HT-29 (cell line): ENCODE measurements at places on chromosomes 2 and 18. TPM values are rescaled to one million over a fixed set of nuclear protein-coding genes. Genes with fewer than 3 reads are reported as not detected.

The CENPO gene
- total RNA-seq, result 24.2 and 30.8 TPM in 2 replicates

The TNP1 gene
- not detected in 2 replicates for total RNA-seq

The DPYSL5 gene
- not detected in 2 replicates for total RNA-seq

The ELOA2 gene
- total RNA-seq, result not detected in 2 replicates

The DES gene
- 0.63 TPM in 1 of 2 replicates, not detected in the other for total RNA-seq

The SLC39A10 gene
- total RNA-seq, result 7.6 and 10.3 TPM in 2 replicates

The VWA3B gene
- total RNA-seq, result not detected in 2 replicates

The XIRP2 gene
- total RNA-seq, result not detected in 2 replicates

DNA sequence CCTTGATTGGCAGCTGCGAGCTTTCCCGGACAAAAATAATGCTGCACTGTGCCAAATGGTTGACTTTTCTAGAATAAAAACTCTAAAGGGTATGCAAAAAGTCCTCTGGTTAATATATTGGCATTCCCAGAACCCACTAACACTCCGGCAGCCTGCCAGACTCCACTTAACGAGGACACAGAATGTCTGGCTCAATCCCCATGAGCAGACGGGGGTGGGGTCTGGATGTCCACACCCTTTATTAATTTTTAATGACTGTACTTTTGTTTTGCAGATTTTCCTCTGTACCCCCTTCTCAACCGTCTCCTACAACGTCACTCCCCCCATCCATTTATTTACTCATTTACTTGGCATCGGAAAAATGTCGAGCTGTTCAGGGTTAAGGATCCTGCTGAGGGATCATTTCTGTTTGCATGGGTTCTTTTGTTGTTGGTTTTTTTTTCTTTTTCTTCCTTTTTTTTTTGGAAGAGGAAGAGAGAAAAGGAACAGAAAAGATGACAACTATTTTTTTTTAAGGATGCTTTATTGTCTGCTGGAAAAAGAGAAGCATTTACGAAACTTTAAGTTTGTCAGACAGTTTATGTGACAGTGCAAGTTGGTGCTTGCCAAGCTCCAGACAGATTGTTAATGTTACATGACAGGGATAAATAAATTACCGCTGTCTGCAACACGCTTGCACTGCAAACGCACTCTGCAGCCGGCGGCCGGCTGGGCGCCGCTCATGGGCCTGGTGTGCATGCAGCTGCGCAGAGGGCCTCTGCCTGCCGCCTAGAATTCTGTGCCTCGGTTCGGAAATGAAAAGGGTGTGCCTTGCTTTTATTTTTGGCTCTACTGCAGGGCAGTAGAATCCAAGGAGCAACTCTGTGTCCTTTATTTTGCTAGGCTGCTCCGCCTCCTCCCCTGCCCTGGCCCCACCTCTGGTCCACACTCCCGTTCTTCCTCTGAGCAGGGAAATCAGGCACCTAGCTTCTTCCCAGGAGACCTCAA, 3.6 kb downstream of the LDLRAD4 start:
- no peak for DNase-seq

DNA sequence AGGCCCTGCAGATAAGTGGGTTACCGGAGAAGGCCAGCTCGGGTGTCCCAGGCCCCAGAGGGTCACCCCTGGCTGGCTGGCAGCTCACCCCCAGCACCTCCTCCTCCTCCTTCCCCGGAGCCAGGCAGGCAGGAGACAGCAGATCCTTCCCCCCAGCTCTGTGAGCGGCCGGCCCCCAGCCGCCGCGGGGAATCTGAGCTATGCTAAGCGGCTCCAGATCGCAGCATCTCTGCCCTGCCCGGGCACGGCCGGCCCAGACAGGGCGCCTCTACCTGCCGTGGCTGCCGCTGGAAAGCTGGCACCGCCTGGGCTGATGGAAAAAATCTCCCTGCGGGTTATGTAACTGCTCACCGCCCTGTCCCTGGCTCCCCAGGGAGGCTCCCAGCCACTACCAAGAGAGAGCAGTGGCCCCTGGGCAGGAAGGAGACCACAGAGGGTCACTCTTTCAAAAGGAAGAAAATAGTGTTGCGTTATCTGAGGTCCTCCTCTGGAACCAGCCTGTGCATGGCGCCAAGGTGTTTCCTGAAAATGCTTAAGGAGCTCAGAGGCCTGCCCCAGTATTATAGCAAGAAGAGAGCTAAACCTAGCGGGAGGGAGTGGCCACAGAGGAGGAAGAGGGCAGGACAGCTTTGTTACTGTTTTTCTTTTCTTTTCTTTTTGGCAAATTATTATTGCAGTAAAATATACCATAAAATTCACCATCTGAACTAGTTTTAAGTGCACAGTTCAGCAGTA, 179.0 kb downstream of the SMAD7 start:
- DNase-seq, result peak; percentile 37

- no peak for DNase-seq
Observed at GRCh38 chr2:220646424-220646823, 925.7 kb downstream of the EPHA4 start.

DNA sequence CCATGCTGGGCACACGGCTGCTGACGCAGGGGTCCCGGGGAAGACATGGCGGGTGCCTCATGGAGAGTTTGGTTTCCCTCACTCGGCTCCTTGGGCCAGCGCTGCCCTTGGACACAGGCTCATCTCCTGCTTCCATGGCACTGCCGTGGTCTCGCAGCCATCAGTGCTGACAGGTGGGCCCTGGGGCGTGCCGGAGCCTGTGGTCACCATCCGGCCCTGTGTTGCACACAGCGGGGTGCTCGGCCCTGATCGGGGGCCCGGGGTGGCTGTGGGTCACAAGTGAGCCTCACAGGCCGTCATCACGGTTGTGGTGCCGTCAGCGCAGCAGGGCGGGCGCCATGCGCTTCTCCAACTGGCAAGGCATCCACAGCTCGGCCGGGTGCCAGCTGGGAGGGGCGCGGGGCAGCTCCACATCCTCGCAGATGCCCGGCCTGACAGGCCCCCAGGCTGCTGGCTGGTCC, 582 bp downstream of the RTP5 start:
- DNase-seq, result no peak

GRCh38 chr18:65347446-65347845, 403.4 kb upstream of the CDH7 start:
- no peak for DNase-seq

DNA sequence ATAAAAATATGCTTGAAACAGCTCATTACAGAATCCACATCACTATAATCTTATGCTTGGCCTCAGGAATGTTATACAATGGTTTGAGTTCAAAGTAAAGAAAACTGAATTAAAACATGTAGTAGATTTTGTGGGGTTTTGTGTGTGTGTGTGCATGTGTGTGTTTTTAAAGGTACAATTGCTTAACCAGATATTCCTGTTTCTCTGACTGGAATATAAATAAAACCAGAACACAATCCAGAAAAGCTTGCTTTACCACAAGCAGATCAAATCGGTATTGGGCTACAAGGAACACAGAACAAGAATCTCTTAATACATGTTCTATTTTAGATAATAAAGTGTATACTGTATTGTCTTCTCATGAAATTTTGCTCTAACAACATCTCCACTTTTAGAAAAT, 110.0 kb downstream of the TMEM247 start:
- no peak for DNase-seq

- no peak for DNase-seq
Observed at GRCh38 chr2:9958057-9958456, 6.6 kb downstream of the GRHL1 start.

DNA sequence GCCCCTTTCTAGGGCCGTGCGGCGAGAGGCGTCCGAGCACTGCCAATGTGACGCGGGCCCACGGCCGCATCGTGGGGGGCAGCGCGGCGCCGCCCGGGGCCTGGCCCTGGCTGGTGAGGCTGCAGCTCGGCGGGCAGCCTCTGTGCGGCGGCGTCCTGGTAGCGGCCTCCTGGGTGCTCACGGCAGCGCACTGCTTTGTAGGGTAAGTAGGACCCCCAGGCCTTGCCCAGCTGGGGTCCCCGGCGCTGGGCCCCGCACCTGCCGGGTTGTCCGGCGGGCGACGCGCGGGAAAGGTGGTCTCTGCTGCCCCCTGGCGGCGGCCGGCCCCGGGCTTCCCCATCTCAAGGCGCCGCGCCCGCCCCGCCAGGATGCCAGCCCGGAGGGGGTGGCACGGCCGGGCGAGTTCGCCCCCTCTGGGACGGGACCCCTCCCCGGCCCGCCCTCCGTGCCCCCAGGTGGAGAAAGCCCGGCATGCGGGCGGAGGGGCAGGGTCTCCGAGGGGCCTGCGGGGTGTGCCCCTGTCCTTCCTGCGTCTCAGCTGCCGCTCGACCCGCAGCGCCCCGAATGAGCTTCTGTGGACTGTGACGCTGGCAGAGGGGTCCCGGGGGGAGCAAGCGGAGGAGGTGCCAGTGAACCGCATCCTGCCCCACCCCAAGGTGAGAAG, 1.9 kb downstream of the PRSS56 start:
- DNase-seq, result peak; percentile 44

- no peak for DNase-seq
Observed at GRCh38 chr2:6917761-6918421, 679 bp downstream of the RNF144A start.

DNA sequence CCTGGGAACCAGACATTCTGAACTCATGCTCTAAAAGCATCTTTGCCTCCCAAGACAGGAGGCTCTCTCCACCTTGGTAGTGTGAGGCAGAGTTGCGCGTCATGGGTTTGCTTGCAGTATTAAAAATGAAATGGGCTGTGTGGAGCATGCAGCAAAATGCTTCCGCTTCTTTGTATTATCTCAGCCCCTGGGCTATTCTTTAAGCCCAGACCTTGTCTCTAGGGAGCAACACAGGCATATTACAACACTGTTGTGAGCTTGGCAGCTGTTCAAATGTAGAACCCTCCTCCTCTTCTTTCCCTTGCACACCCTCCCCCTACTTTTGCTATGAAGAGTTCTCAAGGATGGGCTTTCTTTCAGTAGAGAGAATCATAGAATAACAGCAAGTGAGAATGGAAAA, 185.1 kb upstream of the LHCGR start:
- DNase-seq, result no peak

DNA sequence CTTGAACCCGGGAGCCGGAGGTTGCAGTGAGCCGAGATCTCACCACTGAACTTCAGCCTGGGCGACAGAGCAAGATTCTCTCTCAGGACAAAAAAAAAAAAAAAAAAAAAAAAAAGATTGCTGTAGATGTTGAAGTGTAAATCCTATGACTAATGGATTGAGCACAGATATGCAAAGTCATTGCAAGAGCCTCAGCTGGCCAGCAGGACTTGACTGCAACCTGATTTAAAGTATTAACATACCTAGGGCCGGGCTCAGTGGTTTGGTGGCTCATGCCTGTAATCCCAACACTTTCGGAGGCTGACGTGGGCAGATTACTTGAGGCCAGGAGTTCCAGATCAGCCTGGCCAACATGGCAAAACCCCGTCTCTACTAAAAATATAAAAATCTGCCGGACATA, 103.4 kb upstream of the MSH2 start:
- no peak for DNase-seq

GRCh38 chr18:45562567-45563479, 52.5 kb upstream of the SLC14A2 start:
- no peak for DNase-seq

DNA sequence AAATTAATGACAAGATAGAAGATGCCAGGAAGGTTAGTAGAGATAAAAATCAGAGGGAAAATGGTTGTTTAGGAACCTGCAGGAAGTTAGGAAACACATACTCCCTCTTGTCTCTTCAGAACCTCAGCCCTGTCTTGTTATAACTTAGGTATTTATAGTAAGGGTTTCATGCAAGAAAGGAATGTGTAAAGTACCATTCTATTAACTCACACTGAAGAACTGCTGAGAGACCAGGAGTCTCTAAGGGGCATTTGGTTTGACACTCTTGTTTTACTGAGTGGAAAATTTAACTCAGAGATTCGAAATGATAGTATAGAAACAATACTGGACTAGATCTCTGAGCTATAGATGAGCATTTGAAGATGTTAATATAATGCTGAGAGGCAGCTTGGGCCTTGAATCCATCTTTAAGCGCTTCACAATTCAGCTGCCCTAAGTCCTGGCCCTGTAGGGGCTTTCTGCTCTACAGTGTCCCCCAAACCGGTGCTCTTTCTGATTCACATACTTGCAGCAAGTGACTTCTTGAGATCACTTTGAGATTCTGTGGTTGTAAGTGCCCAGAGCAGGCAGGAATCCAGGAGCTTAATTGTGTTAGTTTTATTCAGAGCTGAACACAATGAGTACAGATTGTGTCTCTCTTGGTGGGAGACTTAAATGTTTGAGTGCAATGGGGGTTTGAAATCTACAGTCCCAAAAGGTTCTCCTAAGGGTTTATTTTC, 235.0 kb upstream of the RGPD4 start:
- no peak for DNase-seq

- DNase-seq, result peak; percentile 26
Observed at GRCh38 chr2:200592406-200593075, 6.7 kb downstream of the AOX1 start.

DNA sequence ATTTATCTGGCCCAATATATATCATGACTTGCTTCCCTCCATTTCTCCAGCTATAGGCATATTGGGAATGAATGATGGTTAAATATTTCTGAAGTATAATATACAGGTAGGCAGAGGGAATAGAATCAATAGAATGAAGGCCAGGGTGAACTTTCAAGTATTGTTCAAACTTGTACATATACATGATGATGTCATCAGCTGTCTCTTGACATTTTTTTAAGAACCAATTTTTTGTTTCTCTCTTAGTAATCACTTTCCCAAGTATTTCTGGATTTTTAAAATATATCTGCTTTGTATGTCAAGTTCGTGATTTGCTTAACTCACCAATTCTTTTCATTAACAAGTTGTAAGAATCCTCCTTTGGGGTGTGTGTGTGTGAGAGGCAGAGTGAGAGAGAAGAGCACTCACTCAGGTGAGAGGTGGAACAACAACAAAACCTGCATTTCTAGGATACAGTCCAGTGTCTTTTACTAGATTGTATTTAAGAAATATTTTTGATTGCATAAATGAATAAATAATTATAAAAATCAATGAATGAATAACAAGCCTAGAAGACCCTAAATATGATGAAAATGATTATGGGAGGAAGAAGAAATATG, 1239.1 kb downstream of the LRP1B start:
- DNase-seq, result no peak

DNA sequence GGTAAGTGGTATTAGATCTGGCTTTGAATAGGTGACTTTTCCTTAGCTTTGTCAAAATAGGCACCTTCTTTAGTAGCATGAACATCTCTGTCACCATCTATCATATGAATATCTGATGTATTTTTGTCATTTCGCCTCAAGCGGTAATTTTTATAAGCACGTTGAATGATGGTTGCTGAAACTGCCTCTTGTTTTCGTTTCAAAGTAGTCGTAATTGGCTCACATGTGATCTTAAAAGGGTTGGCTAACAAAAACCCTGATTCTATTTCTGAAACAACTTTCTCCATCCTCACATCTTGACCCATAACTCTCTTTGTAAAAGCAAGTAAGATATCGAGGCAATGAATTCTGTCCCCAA, 29.8 kb upstream of the SCN9A start:
- no peak for DNase-seq

GRCh38 chr18:32333781-32334180, 136.9 kb downstream of the GAREM1 start:
- no peak for DNase-seq

GRCh38 chr2:100580367-100581276, 17.8 kb downstream of the PDCL3 start:
- no peak for DNase-seq
